RWPE1 (cell line): ENCODE measurements at places on chromosomes 3 and 15.

GRCh38 chr3:149990423-149990948 is 19.8 kb upstream of the PFN2 start:
- no peak for DNase-seq

DNA sequence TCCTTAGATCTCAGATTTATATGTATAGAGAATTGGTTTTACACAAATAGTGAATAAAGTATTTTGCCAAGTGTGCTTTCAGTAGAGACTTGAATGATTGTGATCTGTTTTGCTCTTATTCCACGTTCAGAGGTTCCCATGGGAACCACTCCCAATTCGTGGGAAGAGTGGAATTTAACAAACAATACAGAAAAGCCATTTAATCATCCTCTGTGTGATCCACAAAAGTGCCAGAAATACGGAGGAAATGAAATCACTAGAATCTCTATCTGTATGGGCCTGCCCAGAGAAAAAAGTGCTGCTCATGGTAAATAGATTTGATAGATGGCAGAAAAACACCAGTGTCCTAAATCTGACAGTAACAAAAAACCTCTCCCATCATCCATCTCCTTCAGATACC is 56.0 kb downstream of the CNTN4 start:
- DNase-seq: no peak

DNA sequence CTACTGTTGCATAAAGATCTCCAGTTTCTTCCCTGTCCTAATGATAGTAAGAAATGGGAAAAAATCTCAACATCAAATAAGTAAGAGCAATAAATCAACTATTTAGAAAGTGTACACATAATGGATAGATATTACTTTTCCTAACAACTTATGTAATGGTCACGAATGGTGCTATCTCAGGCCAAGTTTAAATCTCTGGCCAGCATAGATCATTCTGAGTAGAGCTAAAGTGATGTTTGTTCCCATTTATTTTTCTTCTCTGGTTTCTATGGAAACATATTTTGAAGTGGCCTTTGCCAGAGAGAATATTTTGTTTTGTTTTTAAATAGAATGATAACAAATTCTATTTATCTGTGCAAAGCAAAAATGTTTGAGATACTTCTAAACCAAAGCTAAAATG is 249.7 kb upstream of the TTC14 start:
- no peak for DNase-seq

DNA sequence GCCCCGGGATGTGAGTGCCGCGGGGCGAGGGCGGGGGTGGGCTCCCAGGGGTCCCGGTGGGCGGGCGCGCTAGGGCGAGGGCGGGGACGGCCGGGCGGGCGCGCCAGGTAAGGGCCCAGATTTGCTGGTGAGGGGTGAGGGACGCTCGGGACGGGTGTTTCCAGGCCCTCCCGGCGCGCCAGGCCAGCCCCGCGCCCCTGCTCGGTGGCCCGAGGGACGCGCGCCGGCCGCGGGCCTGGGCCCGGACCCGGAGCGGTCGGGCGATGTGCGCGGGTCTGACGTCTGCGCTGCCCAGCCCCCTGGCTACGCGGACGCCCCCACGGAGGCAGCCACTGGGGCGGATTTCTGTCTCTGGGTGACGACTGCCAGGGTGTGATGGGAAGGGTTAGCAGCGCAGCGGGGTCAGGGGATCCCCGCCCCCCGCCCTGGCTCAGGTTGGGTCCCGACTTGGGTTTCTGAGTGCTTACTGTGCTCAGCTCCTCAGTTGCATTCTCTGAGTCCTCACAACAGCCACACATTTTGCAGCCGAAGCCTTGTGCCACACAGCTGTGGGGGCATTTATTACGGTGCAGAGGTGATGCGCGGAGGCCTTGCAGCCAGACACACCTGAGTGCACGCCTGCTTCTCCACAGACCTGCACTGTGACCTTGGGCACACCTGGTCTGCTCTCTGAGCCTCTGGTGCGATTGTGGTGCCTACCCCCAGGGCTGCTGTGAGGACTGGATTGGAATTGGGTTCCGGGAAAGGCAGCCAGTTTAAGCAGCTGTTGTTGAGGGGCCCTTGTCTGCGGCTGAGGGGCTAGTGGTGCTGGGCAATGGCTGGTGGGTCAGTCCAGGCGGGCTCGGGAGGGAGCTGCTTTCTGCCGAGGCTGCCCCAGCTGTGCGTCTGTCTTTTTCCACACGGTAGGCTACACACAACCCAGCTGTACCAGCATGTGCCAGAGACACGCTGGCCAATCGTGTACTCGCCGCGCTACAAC is 523 bp downstream of the HDAC11 start:
- no peak for DNase-seq

GRCh38 chr3:114213292-114213626 is 24.1 kb downstream of the ZNF80 start:
- no peak for DNase-seq

DNA sequence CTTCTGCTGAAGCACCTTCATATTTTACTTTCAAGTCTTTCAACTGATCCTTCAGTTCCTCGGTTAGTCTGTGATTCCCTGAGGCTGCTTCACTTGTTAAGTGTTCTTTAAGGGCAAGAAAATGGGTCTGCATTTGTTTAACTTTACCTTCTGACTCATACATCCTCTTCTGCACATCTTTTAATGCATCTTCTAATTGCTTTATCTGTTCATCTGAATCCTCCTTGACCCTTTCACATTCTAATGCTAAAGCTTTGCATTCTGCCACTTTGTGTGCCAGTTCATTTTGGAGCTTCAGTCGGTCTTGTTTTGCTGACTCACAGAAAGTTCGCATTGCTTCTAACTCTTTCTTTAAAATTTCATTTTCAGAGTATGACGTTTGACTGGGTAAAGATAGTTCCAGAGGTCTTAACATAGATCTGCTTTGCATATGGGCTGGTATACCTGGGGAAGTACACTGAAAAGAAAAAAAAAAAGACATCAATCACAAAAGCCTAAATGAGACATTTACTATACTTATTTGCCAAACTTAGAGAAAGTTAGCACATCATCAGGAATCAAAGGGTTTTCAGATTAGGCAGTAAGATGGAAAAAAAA is 94.3 kb downstream of the UACA start:
- DNase-seq: no peak

- no peak for DNase-seq
Measured at GRCh38 chr3:6567241-6567640, 293.7 kb upstream of the GRM7 start.

GRCh38 chr15:101480613-101481380 is 8.7 kb downstream of the PCSK6 start:
- no peak for DNase-seq

GRCh38 chr15:58909616-58910015 is 23.9 kb downstream of the SLTM start:
- no peak for DNase-seq

DNA sequence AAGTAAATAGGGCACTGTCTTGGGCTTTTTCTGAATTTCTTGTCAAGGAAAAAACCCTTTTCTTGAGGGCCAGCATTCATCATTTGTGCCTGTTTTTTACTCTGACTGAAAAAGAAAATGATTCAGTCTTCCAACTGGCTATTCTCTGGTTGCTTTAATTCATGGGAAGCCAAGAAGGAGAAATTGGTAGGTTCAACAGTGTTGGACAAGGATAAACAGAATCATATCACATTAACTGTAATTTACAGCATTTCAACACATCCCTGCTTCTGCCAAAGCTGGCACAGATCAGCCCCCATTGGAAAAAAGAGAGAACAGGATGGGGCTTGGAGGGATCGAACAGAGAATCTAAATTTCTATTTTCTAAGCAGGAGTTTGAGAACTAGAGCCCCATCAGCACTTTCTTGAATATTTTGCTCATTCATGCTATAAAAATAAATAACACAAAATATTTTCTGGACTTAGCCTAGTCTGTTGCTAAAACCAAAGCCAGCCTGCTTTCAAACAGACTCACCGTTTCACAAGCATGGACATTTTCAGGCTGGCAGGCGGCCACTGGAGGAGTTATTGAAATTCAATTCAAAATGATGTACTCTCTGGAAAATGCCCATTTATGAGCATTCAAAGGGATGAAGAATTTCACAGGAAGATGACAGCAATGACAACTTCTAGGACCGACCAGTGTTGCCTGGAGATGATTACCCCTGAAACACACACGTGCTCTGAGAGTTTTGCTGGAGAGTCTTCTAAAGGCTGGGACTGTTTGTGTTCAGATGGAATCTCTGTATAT is 181.2 kb downstream of the WNT5A start:
- DNase-seq: no peak

GRCh38 chr3:59654123-59654479 is 604.3 kb upstream of the CFAP20DC start:
- peak; percentile 20 for DNase-seq
